ENCODE measurements at places on chromosomes 4 and X.
A peak's percentile ranks its signal among the peaks of the same experiment; 100 is the strongest.

- DNase-seq: peak; percentile 54
Measured at GRCh38 chr4:2537011-2537830, 774 bp downstream of the FAM193A start.

GRCh38 chr4:117898496-117898895 is 135.8 kb upstream of the NDST3 start:
- DNase-seq: no peak

- no peak for DNase-seq
Measured at GRCh38 chr4:57119054-57119651, 9.0 kb upstream of the IGFBP7 start.

- DNase-seq: no peak
Measured at GRCh38 chrX:141669689-141670088, 28.9 kb downstream of the SPANXD start.

GRCh38 chr4:8015512-8015911 is 75.9 kb upstream of the AFAP1 start:
- no peak for DNase-seq

DNA sequence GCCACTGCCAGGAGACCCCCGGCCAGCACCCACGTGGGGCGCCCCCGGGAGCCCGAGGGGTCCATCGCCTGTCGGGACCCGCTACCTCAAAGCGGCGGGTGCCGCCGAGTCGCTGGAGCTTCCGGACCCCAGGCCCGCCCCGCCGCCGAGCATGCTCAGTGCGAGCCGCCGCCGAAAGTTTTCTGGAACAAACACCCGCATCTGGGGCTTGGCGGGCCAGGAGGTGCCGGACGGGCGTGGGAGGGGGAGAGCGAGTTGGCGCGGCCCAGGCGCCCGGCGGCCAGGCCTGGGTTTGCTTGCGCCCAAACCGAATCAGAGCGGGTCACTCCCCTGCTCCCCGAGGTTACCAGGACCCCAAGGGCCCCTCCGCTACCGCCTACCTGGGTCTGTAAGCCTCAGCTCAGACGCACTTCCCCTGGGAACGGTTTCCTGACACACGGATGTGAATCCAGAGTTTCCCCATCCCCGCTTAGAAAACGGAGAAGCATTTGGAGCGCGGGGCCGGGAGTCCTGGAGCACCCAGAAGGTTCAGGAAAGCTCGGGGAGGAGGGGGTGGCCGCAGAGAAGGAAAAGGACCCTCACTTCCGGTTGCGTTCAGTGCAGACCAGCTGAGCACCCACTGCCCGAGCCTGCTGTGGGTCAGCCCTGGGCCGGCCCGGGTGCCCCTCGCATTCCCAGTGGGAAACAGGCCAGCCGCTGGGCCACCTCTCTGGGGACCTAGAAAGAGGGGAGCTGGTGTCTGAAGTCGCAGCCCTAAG is at the start of gene EVC2:
Gene EVC2 (minus strand): TSS at position 111 of the 758 bp plus-strand sequence. CDS start 46 bp downstream, at position 65.
- DNase-seq: no peak

GRCh38 chr4:45183905-45184304 is 457.5 kb upstream of the GNPDA2 start:
- DNase-seq: no peak
